Stimulated activated effector memory CD8-positive, alpha-beta T cell treated with anti-CD3 and anti-CD28 coated beads, Interleukin-12 subunit alpha, Interleukin-12 subunit beta, amount 100 ng/mL, for 72 hours (primary cell): ENCODE measurements at places on chromosomes 13 and 19.

DNA sequence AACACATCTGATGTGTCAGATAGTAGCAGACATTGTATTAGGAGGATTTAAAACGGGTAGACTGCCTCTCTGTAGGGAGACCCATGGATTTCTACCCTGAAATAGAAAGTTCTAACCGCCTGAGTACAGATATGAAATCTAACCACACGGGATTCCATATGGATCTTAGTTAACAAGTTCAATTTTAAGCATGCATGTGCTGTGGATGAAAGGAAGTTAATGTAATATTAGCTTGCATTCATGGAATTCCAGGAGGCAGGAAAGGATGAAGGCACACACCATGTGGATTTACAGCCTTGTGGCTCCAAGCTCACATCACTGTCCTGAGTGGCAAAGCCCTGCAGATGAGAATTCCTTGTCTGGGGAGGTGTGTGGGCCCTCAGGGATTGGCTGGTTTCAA is 120.6 kb upstream of the IRS2 start:
- DNase-seq, result no peak

- no peak for DNase-seq
Observed at GRCh38 chr19:55341595-55342531, 2.2 kb downstream of the KMT5C start.

DNA sequence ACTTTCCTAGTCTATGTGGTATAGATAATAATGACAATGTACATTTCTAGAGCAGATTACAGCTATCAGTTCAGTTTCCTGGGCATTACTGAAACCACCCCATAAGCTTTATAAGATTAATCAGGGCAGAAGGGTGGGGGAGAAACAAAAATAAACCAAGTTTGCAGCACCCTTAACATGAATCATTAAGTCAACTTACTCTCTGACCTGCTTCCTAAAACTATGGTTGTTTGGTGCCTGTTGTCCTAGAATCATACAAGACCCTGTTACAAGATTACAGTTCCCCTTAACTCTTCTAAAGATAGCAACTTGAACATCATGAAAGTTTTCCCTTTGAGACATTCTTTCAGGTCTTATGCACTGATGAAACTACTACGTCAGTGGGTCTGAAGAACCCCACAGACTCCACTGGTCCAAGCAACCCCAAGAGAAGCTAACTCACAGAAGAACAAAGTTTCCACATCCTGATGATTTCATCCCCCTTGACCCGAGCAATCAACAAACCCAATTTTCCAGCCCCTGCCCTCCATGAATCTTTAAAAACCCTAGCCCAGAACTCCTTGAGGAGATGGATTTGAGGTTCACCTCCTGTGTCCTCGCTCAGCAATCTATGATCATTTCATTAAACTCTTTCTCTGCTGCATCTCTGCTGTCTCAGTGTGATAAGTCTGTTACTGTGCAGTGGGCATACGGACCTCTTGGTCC is 336.5 kb downstream of the FOXO1 start:
- no peak for DNase-seq

DNA sequence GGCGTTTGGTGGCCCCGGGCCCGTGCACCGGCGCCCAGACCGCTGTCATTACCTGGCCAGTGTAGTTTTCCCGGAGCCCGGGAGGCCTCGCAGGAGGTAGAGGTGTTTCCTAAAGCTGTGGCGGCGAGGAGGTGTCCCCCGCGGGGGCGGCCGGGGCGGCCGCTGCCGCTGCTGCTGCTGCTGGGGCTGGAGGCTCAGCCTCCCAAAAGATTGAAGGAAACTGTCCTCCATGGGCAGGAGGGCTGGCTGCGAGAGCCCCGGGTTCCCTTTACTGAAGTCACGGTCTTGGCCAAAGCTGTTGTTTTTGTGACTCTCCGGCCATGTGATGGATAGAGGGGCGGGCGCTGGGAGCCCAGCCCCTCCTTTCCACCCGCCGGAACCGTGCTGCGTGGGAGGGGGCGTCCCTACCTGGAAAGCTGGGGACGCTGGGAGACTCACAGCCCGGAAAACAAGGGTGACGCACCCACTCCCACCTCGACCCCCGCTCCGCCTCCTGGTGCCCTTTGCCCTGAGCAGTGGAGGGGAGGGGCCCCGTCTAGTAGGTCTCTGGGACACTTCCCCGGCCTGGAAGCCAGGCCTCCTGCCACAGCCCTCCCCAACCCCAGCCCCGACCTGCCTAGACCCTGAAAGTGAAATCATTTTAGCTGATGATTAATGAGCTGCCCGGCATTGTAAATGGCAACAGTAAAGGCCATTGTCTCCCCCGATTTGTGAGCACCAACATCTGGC is at the start of gene N4BP2L1:
Gene N4BP2L1 (minus strand): TSS at position 279 of the 729 bp plus-strand sequence. CDS start 48 bp downstream, at position 231.
- DNase-seq, result peak; percentile 93

DNA sequence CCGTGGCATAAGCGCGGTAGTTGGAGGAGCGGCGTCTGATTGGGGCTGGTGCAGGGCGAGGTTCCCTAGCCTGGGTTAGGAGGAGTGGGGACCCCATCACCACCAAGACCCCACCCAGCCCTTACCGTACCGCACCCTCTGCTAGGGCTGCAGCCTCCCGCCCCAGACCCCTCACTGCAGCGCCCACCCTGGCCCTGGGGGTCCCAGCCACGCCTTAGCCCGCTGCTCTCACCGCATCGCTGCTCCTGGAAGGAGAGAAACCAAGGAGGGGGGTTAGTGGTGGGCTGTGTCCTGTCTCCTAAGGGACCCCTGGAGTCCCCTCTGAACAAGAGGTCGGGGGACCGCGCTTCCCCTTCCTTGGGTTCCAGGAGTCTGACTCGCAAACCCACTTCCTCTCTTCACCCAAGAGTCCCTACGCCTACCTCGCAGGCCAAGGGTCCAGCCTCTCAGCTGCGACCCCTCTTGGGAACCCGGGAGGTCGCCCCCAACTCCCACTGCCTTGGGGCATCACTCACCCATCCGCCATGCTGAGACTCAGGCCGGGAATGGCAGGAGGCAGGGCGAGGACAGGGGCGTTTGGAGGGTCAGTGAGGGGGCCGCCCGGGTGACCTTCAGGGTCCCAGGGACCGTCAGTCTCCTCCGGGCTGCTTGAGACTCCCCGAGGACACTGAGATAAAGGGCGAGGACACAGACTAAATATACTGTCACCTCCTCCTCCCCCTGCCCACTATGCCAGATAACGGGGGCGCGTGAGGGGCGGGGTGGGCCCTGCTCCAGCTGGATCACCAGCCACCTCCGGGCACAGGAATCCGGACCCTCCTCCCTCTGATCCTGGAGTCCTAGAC is at the start of gene TNNI3:
Gene TNNI3 (minus strand): TSS at position 669 of the 845 bp plus-strand sequence. CDS start 143 bp downstream, at position 526.
- no peak for DNase-seq

GRCh38 chr13:59447846-59448620 is 715.7 kb downstream of the DIAPH3 start:
- no peak for DNase-seq

DNA sequence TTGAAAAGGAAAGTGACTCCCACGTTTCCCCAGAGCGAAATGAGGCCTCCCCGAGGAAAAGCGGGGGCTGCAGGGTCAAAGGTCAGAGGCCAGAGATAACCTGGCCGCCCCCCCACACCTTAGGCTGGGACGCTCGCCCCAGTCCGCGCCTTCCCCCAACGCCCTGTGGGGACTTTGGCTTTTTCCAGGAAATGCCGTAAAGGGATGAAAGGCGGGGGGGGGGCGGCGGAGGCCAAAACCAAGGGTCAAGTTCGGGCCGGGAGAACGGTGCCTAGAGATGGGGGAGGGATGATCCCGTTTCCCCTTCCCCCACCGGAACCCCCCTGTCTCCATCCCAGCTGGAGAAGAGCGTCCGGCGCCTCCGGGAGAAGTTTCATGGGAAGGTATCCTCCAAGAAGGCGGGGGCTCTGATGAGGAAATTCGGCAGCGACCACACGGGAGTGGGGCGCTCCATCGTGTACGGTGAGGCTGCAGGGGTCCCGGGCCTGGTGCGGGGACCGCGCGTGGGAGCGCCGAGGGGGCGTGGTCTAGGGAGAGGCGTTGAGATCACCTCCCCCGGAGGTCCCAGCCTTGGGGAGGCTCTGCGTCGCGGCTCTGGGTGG is 575 bp downstream of the SHFL start:
- DNase-seq, result no peak

GRCh38 chr19:1417145-1417544 is 9.8 kb downstream of the DAZAP1 start:
- no peak for DNase-seq

DNA sequence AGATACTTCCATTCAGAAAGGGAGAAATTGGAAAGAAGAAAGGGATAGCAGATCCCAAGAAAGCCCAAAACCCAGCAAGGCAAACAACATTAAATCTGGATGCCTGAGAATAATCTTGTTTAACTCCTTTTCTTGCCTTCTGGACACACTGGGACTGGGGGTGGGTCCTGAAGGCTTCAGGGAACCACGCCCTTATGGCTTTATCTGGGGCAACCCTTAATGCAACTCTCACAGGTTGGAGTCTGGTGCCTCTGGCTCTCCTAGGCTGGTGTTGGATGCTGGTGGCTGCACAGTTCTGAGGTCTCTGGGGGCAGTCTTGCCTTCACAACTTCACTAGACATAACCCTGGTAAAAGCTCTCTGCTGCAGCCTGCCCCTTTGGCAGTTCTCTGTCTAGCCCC is 27.9 kb downstream of the PAN3 start:
- DNase-seq, result no peak

GRCh38 chr13:53159431-53159830 is 130.8 kb downstream of the OLFM4 start:
- DNase-seq, result no peak

- DNase-seq, result no peak
Observed at GRCh38 chr13:111978546-111978945, 88.4 kb upstream of the SOX1 start.

- DNase-seq, result no peak
Observed at GRCh38 chr19:33831825-33832224, 35.2 kb downstream of the KCTD15 start.

- no peak for DNase-seq
Observed at GRCh38 chr13:29532116-29532515, 63.4 kb downstream of the SLC7A1 start.

DNA sequence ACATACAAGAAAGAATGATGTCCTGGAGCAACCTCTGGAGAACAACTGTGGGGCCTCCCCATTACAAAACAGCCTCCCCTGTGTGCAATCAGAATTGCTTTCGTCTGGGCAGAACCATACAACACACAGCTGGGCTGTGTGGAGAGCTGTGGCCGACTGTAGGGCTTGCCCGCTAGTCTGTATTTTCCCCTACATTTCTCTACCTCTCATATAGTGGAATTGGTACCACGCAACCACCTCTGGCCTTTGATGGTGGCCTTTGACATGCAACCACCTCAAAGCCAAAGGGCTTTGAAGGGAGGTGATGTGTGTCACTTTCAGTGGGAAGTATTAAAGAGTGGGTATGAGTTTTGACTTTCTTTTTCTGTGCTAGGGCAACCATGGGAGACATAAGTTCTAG is 34.0 kb downstream of the GARRE1 start:
- no peak for DNase-seq

GRCh38 chr19:22052644-22053013 is 345 bp downstream of the ZNF257 start:
- DNase-seq, result no peak

DNA sequence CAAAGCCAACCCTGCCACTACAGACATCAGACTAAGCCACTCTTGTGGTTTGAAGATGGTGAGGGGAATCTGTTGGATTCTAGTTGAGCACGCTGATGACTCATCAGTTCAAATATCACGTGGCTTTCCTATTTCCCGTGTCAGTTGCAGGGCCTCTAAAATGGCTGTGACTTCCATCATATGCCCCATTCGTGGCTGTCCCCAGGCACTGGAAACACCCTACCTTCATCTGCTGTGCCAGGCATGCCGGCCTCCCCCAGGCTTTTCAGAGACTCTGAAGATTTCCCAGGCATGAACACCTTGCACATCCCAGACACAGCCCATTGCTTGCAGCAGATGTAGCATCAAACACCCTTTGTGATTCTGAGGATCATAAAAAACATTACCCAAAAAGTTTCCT is 659.9 kb downstream of the UQCRFS1 start:
- DNase-seq, result no peak

- no peak for DNase-seq
Observed at GRCh38 chr13:114134111-114134943, 1.9 kb upstream of the RASA3 start.

DNA sequence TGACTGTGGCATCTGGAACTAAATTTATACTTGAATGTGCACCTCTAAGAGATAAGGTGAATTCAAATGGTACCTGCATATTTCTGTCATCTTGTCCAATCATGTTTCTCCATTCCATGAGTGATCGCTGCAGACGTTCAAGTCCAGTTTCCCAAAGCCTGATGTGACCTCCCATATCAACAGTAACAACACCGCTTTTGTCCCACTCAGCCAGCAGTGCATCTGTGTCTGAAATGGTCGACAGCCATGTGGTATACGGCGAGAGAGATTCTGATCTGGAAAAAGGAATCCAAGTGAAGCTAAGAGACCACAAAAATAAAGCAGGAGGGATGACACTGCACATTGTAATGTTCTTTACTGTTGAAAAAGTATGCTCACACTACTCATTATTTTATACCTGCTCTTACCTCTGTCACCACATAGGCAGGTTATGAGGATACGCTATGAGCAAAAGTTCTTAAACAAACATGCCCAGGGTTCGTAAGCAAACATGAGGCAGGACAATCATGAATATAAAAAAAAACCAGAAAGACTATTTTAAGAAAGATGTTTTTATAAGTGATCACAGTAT is 213.6 kb downstream of the RGCC start:
- no peak for DNase-seq

DNA sequence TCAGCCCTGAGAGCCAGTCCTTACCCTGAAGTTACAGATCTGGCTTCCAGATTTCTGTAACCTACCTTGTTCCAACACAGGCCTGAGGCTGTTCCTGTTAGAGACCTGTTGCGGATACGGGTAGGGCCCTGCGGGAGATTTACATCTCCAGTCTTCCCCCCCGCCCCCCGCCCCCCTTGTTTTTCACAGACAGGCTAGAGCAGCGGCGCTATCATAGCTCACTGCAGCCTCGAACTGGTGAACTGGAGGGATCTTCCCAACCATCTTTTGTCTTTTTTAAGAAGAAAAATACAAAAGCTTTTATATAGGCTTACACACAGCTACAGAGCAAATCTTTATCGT is 10.6 kb upstream of the CEACAM21 start:
- DNase-seq, result no peak

DNA sequence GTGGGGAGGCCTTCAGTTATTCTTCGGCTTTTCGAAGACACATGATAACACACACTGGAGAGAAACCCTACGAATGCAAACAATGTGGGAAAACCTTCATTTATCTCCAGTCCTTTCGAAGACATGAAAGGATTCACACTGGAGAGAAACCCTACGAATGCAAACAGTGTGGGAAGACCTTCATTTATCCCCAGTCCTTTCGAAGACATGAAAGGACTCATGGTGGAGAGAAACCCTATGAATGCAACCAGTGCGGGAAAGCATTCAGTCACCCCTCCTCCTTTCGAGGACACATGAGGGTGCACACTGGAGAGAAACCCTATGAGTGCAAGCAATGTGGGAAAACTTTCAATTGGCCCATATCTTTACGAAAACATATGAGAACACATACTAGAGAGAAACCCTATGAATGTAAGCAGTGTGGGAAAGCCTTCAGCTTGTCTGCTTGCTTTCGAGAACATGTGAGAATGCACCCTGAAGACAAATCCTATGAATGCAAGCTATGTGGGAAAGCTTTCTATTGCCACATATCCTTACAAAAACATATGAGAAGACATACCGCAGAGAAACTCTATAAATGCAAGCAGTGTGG is 11.8 kb downstream of the ZNF555 start:
- DNase-seq, result no peak
